ENCODE measurements at places on chromosomes 1 and 21.

- H3K4me1 ChIP-seq, result no peaks in the 10 kb centered on the region
- no peaks in the 10 kb centered on the region for H3K27me3 ChIP-seq
- no peak overlapping the region for H3K27ac ChIP-seq
- no peak overlapping the region for H3K4me3 ChIP-seq
Measured at GRCh38 chr1:2119886-2120285, 69.7 kb downstream of the PRKCZ start.

- H3K4me3 ChIP-seq, result no peak overlapping the region
- DNase-seq, result no peak
- H3K27me3 ChIP-seq, result peaks cover 4% of the 10 kb centered on the region
Measured at GRCh38 chr1:223876590-223876989, 30.8 kb upstream of the TP53BP2 start.

DNA sequence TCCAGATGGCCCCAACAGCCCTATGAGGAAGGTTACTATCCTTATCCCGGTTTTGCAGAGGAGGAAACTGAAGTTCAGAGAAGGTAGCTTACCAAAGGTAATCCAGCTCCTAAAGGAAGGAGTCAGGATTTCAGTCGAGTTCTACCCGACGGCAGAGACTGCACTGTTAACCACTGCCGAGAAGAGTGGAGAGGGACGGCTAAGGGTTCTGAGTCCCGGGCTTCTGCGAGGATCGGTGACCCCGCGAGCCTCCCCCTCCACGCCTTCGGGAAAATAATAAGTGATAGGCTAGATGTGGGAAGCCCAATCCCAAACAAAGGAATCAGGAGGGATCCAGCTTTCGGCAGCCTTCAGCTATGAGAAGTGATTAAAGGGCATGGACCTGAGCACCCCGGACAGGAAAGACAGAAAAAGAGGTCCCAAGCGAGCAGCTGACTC lies 587 bp downstream of the TMEM53 start:
- no peak for DNase-seq
- no peaks in the 10 kb centered on the region for H3K27me3 ChIP-seq
- H3K4me1 ChIP-seq, result peaks cover 55% of the 10 kb centered on the region

- H3K27me3 ChIP-seq, result no peaks in the 10 kb centered on the region
- no peak overlapping the region for H3K27ac ChIP-seq
- H3K4me1 ChIP-seq, result no peaks in the 10 kb centered on the region
- no peaks in the 10 kb centered on the region for H3K36me3 ChIP-seq
- H3K4me3 ChIP-seq, result no peak overlapping the region
- DNase-seq, result no peak
Measured at GRCh38 chr21:25297117-25297516, 310.2 kb downstream of the MRPL39 start.

DNA sequence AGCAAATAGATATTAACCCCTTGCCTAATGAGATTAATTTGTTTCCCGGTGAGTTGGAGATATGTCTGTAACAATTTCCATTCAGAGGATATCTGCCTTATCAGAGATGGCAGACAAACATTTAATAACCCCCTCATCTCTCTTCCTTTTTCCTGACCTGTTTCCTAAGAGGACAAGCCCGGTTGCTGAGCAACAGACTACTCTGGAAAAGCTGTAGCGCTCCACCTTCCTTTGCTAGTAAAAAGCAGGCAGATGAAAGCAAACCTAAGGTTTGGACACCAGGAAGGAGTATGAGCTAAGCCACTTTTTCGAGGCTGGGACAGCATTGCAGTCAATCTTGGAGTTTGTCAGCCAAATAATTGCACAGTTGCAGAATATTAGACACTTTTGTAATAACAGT lies 82.4 kb downstream of the RGS21 start:
- no peaks in the 10 kb centered on the region for H3K4me1 ChIP-seq
- no peak overlapping the region for H3K27ac ChIP-seq
- no peak for DNase-seq
- H3K36me3 ChIP-seq, result no peaks in the 10 kb centered on the region

GRCh38 chr1:27070390-27071048 lies 57.9 kb upstream of the TENT5B start:
- no peak for DNase-seq
- no peaks in the 10 kb centered on the region for H3K27me3 ChIP-seq
- no peak overlapping the region for H3K4me3 ChIP-seq
- H3K4me1 ChIP-seq, result no peaks in the 10 kb centered on the region

GRCh38 chr1:24995661-24996060 lies 65.6 kb upstream of the RUNX3 start:
- H3K4me1 ChIP-seq, result no peaks in the 10 kb centered on the region
- H3K27ac ChIP-seq, result no peak overlapping the region
- H3K27me3 ChIP-seq, result peaks cover 20% of the 10 kb centered on the region
- no peak overlapping the region for H3K4me3 ChIP-seq

DNA sequence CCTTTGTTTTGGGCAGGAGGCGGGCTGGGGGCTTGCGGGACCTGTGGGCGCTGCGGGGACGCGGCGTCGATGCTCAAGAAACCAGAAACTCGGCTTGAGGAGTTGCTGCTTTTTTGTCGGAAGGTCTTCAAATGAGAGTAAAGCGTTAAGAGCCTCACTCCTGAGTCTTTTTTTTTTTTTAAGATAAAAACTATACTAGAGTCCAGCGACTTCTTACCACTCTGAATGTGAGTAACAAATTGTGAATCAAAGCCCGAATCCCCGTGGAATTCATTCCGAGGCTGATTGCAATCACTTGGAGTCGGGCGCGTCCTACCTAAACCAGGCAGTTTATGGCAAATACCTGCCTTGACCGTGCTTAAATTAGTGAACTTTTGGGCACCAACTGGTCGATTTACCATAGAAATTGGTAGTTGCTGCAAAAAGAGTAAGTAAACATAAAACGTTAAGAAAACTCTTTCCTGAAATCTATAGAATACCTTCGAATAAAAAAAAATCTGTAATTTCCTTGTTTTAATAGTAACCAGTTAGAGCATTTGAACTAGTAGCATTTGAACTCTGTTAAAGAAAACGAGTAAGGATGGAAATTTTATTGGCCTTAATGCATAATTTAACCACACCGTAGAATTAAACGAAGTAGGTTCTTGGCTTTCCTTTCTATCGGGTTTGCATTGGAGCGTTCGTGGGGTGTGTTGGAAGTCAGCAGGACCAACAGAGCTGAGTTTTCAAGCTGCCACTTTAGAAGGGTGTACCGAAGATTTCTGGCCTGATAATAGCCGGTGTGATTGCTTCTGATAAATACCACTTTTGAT lies 769 bp downstream of the GPSM2 start:
- peaks cover 14% of the 10 kb centered on the region for H3K4me1 ChIP-seq
- H3K27me3 ChIP-seq, result no peaks in the 10 kb centered on the region
- no peaks in the 10 kb centered on the region for H3K36me3 ChIP-seq
- H3K27ac ChIP-seq, result peak overlapping the region; percentile 67
- DNase-seq, result no peak

DNA sequence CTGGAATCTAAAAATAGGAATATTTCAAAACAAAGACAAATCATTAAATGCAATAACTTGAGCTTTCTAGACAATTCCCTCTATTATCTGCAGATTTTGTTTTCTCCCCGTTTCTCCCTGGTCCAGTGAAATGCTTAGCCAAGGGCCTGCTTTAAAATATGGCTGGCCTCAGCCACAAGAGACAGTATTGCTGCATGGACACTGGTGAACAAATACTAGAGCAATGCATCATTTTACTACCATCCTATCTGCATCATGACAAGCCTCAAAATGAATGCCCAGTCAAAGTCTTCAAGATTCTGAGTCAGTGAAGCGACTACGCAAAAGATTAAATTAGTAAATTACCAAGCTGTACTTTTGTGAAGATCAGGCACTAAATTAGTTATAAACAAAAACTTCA lies 80.5 kb downstream of the ENAH start:
- no peaks in the 10 kb centered on the region for H3K27me3 ChIP-seq
- H3K27ac ChIP-seq, result no peak overlapping the region
- H3K4me1 ChIP-seq, result peaks cover 5% of the 10 kb centered on the region

GRCh38 chr1:159946242-159947187 lies 1.1 kb upstream of the IGSF9 start:
- H3K36me3 ChIP-seq, result no peaks in the 10 kb centered on the region
- DNase-seq, result no peak
- peaks cover 15% of the 10 kb centered on the region for H3K4me1 ChIP-seq
- peak overlapping the region; percentile 43 for H3K4me3 ChIP-seq
- H3K27me3 ChIP-seq, result peaks cover 12% of the 10 kb centered on the region
- H3K27ac ChIP-seq, result no peak overlapping the region

DNA sequence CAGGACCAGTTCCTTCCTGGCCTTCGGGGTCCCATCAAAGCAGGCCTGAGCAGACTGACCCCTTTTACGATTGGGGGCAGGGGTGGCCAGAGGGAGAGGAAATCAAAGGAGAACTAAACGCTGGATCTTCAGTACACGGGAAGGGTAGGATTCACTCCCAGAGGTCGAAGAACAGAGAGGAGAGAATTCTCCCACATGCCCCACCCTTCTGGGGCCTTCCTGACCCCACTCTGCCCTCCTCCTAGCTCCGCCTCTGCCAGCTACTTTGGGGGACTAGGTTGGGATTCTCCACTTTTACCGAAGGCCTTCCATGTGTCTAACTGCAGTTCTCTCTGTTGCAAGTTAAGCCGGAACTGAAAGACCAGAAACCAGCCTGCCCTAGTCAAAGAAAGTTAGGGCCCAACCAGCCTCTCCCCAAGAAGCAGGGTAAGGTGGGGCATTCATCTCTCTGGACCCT lies 654 bp upstream of the ARHGEF2 start:
- no peaks in the 10 kb centered on the region for H3K27me3 ChIP-seq
- no peaks in the 10 kb centered on the region for H3K36me3 ChIP-seq
- H3K4me3 ChIP-seq, result peak overlapping the region; percentile 84
- DNase-seq, result no peak
- peak overlapping the region; percentile 93 for H3K27ac ChIP-seq
- peaks cover 53% of the 10 kb centered on the region for H3K4me1 ChIP-seq

GRCh38 chr1:31315902-31316301 lies 19.1 kb downstream of the ZCCHC17 start:
- H3K36me3 ChIP-seq, result no peaks in the 10 kb centered on the region
- no peak overlapping the region for H3K4me3 ChIP-seq
- DNase-seq, result no peak
- H3K4me1 ChIP-seq, result no peaks in the 10 kb centered on the region

DNA sequence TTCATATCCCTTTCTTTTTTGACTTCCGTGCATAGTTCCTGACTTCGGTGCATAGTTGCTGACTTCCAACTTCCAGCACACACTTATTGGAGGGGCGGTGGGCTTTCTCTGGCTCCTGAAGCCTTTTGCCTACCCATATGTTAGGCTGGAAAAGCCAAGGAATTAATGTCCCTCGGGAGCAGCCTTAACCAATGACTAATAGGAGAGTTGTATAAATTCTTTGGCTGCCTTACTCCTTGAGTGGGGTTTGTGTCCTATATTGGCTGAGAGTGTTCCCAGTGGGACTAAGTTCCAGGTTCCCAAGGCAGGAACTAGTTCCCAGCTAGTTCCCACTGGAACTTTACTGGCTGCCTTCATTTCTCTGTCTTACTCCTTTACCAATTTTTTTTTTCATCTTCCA lies 105.7 kb downstream of the ZNF326 start:
- H3K36me3 ChIP-seq, result no peaks in the 10 kb centered on the region
- no peaks in the 10 kb centered on the region for H3K4me1 ChIP-seq
- H3K27me3 ChIP-seq, result no peaks in the 10 kb centered on the region
- no peak overlapping the region for H3K27ac ChIP-seq
- no peak overlapping the region for H3K4me3 ChIP-seq
- DNase-seq, result no peak

GRCh38 chr1:201539561-201540431 lies 869 bp downstream of the NAV1 start:
- H3K4me1 ChIP-seq, result peaks cover 94% of the 10 kb centered on the region
- no peaks in the 10 kb centered on the region for H3K36me3 ChIP-seq
- peak overlapping the region; percentile 71 for H3K4me3 ChIP-seq
- peak overlapping the region; percentile 93 for H3K27ac ChIP-seq
- DNase-seq, result peak; percentile 50

- no peak for DNase-seq
- no peak overlapping the region for H3K4me3 ChIP-seq
- no peaks in the 10 kb centered on the region for H3K27me3 ChIP-seq
- H3K27ac ChIP-seq, result no peak overlapping the region
Measured at GRCh38 chr1:57996400-57996799, 550.1 kb downstream of the OMA1 start.

GRCh38 chr1:110235834-110236682 lies 25.9 kb downstream of the KCNC4 start:
- peaks cover 17% of the 10 kb centered on the region for H3K36me3 ChIP-seq
- peaks cover 10% of the 10 kb centered on the region for H3K4me1 ChIP-seq
- no peak for DNase-seq
- no peaks in the 10 kb centered on the region for H3K27me3 ChIP-seq
- H3K4me3 ChIP-seq, result no peak overlapping the region

All from heart right ventricle (tissue), 16 donors.